NCI-H460 (cell line): ENCODE measurements at places on chromosomes 3 and 15.

- DNase-seq = no peak
Measured at GRCh38 chr15:69685512-69686452, 233.2 kb downstream of the RPLP1 start.

DNA sequence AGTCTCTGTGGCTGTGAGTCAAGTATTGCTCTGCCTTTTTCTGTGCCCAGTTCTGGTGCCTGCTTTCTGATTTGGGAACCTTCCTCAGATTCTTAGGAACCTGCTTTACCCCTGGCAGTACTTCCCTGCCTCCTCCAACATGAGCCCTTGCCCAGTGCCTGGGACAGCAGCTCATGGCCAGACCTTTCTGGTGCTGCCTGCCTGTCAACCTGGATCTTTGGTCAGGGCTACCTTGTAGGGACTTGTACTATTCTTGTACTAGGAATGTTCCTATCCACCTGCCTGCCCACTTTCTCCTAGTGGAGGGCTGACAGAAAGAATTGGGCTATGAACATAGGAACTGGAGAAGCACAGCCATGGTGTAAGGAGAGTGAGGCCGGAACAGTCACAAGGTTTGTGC, 28.8 kb upstream of the EPHB1 start:
- no peak for DNase-seq

DNA sequence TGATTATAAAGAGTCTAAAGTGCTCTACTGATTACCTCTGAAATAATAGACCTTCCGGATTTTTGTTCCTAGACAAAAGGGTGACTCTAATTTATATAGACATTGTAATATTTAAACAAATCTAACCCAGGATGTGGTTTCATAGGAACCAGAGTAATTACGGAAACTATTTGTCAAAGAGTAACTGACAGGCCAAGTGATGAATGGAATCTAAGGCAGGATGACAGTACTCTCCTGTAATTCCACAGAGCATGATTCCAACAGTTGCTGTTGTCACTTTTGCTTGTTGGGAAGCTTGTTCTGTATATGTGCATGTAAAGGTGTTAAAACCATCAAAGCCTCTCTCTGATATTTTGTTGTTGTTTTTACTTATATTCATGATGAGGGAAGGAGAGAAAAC, 1141.0 kb downstream of the IGSF11 start:
- DNase-seq = no peak

GRCh38 chr15:71149646-71150557, 34.6 kb downstream of the THSD4 start:
- no peak for DNase-seq

- no peak for DNase-seq
Measured at GRCh38 chr15:95492388-95493070, 838.0 kb upstream of the NR2F2 start.

DNA sequence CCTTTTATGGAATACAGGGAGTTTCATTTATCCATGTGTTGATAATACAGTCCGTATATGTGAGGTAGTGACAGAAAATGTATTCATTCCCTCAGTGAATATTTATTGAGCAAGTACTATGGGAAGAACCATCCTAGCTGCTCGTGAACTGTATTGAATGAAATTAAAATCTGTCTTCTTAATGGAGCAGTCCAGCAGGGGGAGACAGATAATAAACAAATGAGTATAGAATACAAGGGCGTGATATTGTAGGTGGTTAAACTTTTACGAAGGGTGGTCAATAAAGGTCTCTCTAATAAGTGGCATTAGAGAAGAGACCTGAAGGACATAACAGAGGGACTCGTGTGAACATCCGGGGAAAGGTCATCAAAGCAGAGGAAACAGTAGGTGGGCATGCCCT, 62.7 kb upstream of the OSTN start:
- peak; percentile 5 for DNase-seq

- DNase-seq = no peak
Measured at GRCh38 chr3:157335233-157336076, 101.2 kb upstream of the PTX3 start.

DNA sequence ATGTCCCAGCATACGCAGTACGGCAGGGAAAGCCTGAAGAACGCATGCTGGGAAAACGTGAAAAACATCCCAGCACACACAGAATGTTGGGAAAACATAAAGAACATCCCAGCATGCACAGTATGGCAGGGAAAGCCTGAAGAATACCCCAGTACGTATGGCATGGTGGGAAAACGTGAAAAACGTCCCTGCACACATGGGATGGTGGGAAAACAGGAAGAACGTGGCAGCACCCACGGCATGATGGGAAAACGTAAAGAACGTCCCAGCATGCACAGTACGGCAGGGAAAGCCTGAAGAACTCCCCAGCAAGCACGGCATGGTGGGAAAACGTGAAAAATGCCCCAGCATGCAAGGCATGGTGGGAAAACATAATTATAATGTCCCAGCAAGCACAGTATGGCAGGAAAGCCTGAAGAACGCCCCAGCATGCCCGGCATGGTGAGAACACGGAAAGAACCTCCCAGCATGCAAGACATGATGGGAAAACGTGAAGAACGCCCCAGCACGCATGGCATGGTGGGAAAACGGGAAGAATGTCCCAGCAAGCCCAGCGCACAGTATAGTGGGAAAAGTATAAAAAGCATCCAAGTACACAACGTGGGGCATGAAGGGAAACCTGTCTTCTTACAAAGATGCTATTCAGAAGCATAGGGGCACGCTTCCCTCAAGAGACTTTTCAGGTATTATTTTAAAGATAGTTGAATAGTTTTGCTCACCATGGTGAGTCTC, 128.3 kb downstream of the OCA2 start:
- no peak for DNase-seq

DNA sequence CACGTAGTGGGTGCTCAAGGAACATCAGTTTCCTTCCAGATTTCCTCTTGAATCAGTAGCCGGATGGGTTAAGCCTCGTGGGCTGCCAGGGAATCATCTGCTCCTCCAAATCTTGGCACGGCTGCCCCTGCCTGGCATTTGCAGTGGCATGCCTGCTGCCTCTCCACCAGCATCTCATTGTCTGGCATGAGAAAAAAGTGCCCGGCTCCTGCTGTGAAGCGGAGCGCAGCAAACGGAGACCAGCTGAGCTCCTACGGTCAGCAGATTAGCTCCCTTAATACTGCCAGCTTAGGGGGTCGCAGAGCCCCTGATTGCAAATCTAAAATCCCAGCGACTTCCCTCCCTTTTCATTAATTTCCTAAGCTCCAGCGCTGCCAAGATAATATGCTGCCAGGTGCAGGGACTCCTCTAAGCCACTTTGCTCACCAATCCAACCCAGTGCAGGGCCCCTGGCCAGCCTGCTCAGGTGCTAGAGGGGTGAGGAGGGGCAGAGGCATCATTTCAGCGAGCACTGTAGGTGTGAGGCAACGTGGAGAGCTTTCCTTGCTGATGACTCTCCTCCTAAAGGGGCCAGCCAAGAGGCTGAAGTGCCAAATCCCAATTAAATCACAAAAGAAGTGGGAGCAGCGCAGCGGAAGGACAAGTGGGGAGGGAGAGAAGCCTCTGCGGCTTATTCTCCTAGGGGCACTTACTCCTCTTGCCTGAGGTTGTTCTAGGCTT, 49.6 kb upstream of the ST8SIA2 start:
- no peak for DNase-seq

GRCh38 chr15:74157868-74158827, 15.4 kb upstream of the ISLR start:
- DNase-seq = no peak

- no peak for DNase-seq
Measured at GRCh38 chr3:14279626-14280061, 101.0 kb downstream of the LSM3 start.

- DNase-seq = peak; percentile 53
Measured at GRCh38 chr3:151085227-151085888, at the start of gene MED12L. TSS of gene MED12L (plus strand) at chr3:151085664. CDS start at chr3:151086927, 1,263 bp downstream.

DNA sequence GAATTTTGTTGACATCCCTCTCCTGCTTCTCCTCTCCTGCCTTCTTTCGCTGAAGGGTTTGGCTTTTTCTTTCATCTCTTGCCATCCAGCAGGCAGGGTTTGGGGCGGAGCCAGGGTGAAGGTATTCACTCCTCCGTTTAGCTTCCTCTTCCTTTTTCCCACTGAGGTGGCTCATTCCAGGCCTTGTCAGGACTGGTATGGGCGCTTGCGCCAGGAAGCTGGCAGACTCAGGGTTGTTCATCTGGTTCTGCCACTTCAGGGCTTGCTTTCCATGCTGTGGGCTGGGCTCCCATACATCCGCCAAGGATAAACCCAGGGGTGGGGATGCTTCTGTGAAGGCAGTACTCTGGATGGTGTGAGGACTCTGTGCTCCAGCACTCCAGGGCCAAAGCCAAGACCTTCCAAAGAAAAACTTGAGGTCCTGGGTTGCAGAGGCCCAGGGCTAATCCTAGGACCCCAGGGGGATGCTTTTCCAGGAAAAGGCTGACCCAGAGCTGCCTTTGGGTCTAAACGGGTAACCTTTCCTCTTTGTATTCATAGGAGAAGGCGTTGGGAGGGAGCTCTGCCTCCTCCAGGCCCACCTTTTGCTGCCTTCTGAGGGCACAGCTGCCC, 7.7 kb upstream of the AMOTL2 start:
- DNase-seq = no peak

DNA sequence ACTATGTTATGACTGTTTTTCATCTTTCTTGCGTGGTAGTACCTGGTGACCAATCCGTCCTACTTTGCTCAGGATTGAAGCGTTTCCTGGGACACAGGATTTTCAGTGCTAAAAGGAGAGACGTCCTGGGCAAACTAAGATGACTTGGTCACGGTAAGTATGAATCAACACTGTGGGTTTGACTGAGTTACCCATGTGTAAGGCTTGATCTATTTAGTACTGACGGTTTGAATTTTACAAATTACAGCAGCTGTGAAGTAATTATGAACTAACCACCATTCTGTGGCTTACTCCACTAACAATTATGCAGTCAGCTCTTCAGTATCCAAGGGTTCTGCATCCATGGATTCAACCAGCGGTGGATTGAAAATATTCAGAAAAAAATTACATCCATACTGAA, 172.9 kb upstream of the FEZF2 start:
- no peak for DNase-seq

DNA sequence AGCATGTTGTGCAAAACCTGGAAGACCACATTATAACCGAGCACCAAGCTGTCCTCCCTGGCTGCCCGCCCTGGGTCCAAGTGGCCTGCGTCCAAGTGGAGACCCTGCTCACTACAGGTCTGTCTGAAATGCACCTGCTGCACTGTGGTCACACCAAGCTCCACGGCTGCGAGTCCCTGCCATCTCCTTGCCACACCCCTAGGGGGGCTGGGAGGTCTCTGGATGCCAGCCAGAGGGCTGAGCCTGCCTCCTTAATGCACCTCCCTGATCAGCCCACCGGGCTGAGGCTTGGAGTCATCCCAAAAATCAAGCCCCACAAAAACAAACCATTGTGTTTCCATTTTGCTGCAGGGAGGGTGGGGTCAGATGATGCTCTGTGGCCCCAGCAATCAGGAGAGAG, 187.1 kb downstream of the MEGF11 start:
- DNase-seq = no peak

- DNase-seq = no peak
Measured at GRCh38 chr3:142278451-142278850, 53.1 kb upstream of the GK5 start.

DNA sequence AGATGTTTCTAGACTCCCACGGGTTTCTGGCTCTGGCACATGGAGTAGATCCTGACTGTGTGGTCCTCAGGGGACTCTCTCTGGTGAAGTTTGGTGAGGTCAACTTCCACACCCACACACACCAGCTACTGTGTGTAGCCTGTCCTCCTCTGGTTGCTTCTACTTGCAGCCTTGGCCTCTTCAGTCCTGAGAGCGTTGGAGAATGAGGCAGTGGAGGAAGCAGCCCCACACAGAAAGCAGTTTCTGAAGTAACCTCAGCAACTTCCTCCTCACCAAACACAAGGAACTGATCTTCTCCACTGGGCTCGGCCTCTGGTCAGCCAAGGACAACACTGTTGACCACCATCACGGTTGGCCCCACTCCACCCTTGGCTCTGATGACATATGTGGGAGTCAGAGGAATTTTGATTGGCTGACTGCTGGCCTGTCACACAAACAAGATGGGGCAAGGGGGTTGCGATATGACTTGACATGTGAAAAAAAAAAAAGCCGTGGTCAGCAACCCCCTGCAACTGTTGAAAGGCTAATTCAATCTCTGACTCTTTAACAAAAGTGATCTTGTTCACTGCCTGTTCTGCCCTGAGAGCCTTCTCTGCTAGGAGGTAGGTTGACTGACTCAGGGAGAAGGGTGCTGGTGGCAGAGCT, 19.6 kb downstream of the CD86 start:
- DNase-seq = no peak
